Stimulated activated CD4-positive, alpha-beta T cell treated with anti-CD3 and anti-CD28 coated beads, TNF-alpha, amount 100 ng/mL, for 1 hour (primary cell): ENCODE measurements at places on chromosomes 11 and 22.

GRCh38 chr11:116696381-116696941, 76.3 kb downstream of the BUD13 start:
- DNase-seq, result no peak

DNA sequence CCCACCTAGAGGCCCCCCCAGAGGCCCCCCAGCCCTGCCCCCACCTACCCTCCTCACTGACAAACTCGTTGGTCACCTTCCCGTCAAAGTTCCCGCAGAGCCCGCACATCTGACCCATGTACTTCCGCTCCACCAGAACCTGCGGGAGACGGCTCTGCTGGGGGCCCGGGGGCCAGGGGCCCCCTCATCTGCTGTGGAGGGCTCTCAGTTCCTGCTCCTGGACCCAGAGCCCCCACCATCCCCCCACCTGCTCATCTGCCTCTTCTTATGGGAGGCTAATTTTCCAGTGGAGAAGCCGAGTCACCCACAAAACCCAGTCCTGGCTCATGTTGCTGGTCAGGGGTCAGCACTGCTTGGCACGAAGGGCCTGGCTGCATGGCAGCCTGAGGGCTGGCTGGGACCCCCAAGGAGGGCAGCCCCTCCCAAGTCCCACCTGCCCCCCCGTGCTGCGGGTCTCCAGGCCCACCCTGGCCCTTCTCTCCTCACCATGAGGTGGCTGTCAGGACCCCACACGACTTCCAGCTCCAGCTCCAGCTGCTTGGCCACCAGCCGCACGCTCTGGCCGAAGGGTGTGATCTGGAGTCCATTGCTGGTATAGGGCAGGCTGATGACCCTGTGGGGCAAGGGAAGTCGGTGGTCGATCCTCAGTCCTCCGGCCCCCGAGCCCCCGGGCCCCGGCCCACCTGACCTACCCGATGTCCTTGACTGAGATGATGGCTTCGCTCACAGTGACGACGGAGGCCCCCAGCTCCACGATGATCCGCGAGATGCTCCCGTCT, 5.2 kb downstream of the MUC6 start:
- DNase-seq, result no peak

DNA sequence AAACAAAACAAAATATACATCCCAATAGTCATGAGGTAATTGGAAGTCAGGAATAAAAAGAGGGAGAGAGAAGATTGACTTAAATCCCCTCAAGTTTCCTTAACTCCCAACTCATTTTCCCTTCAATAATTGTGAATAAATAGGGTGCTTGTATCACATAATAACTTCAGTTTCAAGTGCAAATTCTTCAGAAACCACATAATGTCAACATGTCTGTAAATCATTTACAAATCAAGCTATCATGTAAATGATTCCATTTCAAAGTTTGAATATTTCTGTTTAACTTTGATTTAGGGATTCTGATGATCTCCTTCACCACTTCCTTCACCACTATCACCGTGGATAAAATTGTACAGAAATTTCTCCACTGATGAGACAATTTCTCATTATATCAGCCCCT, 23.2 kb downstream of the CASP5 start:
- DNase-seq, result no peak

DNA sequence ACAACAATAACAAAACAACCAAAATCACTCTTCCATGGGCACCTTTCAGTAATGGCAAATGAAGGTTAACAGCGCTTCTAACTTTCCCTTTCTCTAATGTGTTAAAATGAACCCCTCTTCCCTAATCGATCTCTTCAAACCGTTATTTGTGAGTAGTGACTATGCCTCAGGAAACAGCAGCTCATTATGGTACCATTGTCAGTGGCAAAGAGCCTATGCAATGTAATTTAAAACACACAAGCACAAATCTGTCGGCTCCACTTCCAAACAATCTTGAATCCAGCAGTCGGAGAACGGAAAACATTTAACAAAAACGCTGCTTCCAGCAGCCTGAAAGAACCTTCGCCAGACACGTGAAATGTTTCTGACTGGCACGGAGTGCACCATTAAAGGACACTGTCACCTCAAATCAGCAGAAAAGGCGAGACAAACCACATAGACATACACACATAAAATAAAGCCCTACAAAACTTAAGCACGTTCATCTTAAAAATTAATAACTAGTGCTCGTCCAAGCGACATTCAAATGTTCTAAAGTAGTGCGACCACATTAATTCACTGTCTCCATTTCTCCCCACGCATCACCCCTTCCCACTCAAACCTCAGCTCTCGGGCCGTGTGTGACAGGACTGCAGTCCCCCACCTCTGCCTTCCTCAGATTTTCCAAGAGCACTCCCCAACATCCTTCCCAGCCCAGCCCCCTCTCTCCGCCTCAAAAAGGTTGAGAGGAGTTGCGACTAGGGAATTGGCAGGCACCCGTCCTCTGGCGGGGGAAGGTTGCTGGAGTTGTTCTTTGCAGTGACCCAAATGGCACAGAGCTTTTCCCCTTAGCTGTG, 748 bp downstream of the RAB30 start:
- no peak for DNase-seq

GRCh38 chr22:27635435-27635834, 166.1 kb downstream of the MN1 start:
- no peak for DNase-seq

GRCh38 chr11:16179676-16180075, 176.7 kb downstream of the SOX6 start:
- no peak for DNase-seq

GRCh38 chr11:2737866-2738265, 38.1 kb upstream of the KCNQ1OT1 start:
- DNase-seq, result no peak

DNA sequence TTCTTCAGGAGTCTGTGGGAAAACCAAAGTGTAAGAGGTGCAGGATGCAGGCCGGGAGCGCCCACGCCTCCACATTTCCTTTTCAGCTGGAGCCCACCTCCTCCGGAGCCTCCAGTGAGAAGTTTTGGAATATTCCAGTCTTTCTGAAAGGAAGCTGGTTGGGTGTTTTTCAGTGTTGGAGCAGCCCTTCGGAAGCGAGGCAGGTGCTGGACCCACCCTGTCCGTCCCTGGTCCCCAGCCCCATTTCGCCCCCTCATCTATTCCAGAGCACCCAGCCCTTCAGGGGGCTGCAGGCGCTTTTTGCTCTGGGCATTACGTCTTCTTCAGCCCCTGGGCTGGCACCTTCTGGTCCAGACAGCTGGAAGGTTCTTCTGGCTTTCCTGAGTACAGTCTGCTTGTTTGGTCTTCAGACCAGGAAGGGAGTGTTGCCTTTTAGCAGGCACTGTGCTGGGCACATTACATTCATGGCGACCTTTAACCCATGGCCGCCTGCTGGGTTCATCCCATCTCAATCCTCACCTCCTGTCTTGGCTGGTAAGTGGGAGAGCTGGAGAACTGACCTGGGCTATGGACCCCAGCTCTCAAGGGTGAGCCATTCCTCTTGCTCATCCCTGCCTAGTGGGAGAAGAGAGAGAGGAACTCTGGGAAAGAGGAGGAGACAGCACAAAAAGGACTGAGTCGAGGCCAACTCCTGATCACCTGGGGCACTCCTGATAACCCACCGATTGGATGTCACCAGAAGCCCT, 710 bp upstream of the THY1 start:
- DNase-seq, result no peak

DNA sequence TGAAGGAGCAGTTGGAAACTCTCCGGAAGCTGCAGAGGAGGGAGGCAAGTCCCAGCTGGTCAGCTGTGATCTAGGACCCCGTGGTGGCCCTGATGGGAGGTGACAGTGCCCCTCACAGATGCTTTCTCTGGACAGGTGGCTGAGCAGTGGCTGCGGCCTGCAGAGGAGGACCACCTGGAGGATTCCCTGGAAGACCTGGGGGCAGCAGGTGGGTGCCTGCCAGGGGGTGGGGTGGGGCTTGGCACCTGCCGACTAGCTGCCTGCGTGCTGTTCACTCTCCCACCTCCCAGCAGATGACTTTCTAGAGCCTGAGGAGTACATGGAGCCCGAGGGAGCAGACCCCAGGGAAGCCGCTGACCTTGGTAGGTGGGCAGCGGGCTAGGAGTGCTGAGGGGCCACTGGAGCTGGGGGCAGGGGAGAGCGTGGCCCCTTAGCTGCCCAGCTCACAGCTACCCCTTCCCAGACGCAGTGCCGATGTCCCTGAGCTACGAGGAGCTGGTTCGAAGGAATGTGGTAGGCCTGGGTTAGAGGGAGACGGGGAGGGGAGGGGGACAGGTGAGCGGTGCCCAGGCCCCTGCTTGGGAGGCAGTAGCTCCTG, 3.1 kb downstream of the SCO2 start:
- DNase-seq, result no peak
